Vagina (tissue), 2 donors: ENCODE measurements at places on chromosomes 2 and 18. TPM values are rescaled to one million over a fixed set of nuclear protein-coding genes. Genes with fewer than 3 reads are reported as not detected.

DNA sequence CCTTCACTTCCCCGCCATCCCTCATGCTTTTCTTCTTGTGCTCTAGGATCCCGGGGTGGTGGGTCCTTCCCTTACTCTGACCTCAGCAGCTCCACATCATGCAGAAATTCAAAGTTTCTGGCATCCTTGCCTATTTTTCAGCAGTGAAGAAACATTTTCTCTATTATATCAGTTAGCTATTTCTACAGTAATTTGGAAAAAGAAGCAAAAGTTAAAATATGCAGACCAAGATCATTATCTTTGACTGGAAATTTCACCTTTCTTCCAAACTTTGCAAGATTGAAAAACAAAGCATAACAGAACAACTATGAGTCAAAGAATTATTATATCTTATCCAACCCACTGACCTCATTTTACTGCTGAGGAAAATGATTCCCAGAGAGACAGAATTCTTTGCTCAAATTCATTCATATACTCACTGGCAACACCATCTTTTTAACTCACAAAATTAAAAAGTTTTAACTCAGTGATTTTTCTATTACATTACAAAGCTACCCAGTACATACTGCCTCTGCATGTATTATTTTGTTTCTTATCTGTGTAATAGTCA lies 40.5 kb downstream of the ANTXR1 start:
- H3K36me3 ChIP-seq: no peaks in the 10 kb centered on the region
- H3K4me1 ChIP-seq: no peaks in the 10 kb centered on the region
- H3K27me3 ChIP-seq: no peaks in the 10 kb centered on the region
- no peak for DNase-seq

The C2orf81 gene
- total RNA-seq: 2.7 TPM

DNA sequence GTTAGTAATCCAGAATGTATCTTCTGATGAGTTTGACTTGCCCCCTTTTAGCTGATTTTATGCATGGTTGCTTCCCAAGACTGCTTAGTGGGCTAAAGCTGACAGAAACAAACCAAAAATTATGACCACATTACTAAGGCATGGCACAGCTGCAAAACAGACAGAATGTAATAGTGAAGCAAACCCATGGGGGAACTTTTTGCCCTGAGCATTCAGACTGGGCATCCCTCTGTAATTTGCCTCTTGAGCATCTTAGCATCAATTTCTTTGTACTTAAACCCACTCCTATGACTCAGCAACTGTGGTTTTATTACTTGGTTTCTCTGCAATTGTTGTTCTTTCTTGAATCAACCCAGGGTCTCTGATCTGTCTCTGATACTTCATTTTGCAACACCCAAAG lies 487.3 kb upstream of the DCC start:
- H3K27me3 ChIP-seq: no peaks in the 10 kb centered on the region
- DNase-seq: no peak
- H3K27ac ChIP-seq: no peak overlapping the region

- H3K4me1 ChIP-seq: peaks cover 71% of the 10 kb centered on the region
- H3K4me3 ChIP-seq: no peak overlapping the region
- H3K36me3 ChIP-seq: no peaks in the 10 kb centered on the region
Measured at GRCh38 chr2:207135801-207136457, 29.8 kb downstream of the KLF7 start.

- no peaks in the 10 kb centered on the region for H3K27me3 ChIP-seq
- DNase-seq: no peak
- no peaks in the 10 kb centered on the region for H3K4me1 ChIP-seq
- no peak overlapping the region for H3K4me3 ChIP-seq
Measured at GRCh38 chr2:84527137-84528129, 11.1 kb downstream of the DNAH6 start.

GRCh38 chr2:213148572-213149261 lies 2.7 kb downstream of the IKZF2 start:
- DNase-seq: no peak
- H3K4me1 ChIP-seq: peaks cover 29% of the 10 kb centered on the region
- peak overlapping the region; percentile 82 for H3K4me3 ChIP-seq
- no peak overlapping the region for H3K27ac ChIP-seq

The ILKAP gene
- total RNA-seq: 62.6 TPM

The UGT1A10 gene
- not detected for total RNA-seq
